ENCODE measurements at places on chromosomes 13 and 19. TPM values are rescaled to one million over a fixed set of nuclear protein-coding genes. Genes with fewer than 3 reads are reported as not detected.

RAB3A gene
- 0.50 TPM for total RNA-seq

CYSLTR2 gene
- total RNA-seq = not detected

FCAR gene
- total RNA-seq = not detected

ABHD17A gene
- 41.4 TPM for total RNA-seq

PTPRS gene
- 30.1 TPM for total RNA-seq

KLF1 gene
- total RNA-seq = not detected

ZNF221 gene
- 1.1 TPM for total RNA-seq

SULT2B1 gene
- 16.6 TPM for total RNA-seq

KRTDAP gene
- not detected for total RNA-seq

NOTCH3 gene
- 8.7 TPM for total RNA-seq

COX6B2 gene
- 1.4 TPM for total RNA-seq

NDUFA11 gene
- 272 TPM for total RNA-seq

KIR3DL1 gene
- total RNA-seq = not detected

VSTM2B gene
- not detected for total RNA-seq

USE1 gene
- total RNA-seq = 12.9 TPM

RFPL4A gene
- 0.66 TPM for total RNA-seq

HOMER3 gene
- total RNA-seq = 21.5 TPM

APC2 gene
- total RNA-seq = 0.78 TPM

PEAK3 gene
- total RNA-seq = not detected

EFNB2 gene
- 3.4 TPM for total RNA-seq

MTMR6 gene
- total RNA-seq = 8.9 TPM

ERICH6B gene
- not detected for total RNA-seq

SIAH3 gene
- not detected for total RNA-seq

ICAM5 gene
- total RNA-seq = 0.82 TPM

KCTD4 gene
- total RNA-seq = not detected

FCGBP gene
- total RNA-seq = 1.1 TPM

TINCR gene
- 1.4 TPM for total RNA-seq

ATP8A2 gene
- not detected for total RNA-seq

FCER2 gene
- not detected for total RNA-seq

KCNK6 gene
- total RNA-seq = 5.4 TPM

SCEL gene
- 0.78 TPM for total RNA-seq

ZNF724 gene
- total RNA-seq = 0.26 TPM

SLC25A41 gene
- 0.18 TPM for total RNA-seq
